Stimulated activated CD4-positive, alpha-beta T cell treated with anti-CD3 and anti-CD28 coated beads, TNF-alpha, amount 100 ng/mL, for 4 hours (primary cell): ENCODE measurements at places on chromosomes 2 and 18.

DNA sequence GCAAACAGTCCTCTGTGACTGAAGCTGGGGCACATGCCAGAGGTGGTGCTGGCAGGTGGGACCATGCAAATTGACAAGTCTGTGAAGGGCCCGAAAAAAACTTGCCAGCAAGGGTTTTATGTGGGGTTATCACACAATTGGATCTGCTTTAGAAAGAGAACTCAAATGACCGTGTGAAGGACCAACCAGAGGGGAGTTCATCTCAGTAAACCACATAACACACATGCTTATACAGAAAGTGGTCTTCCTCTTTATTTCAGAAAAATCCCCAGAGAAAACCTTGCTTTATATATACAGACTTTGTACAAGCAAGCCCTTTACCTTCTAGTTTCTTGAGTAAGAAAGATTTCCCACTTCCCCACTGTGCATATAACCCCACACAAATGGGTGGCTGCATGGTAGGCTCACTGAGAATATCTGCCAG is 46.7 kb downstream of the KIDINS220 start:
- no peak for DNase-seq

DNA sequence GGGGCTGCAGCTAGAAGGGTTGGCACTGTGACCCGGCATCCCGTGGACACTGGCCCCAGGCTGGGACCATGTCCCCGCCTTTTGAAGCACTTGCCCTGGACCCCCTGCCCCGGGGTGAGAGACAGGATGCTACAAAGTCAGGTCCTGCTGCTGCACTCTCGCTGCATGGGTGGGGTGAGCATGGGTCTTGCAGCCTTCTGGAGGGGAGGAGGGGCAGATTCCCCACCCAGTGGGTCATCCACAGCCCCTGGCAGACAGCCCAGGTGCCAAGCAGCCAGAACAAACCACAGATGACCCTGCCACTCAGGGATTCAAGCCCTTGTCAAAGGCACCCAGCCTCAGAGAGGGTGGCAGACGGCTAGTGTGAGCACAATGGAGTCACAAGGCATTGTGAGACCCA is 5.7 kb upstream of the NMUR1 start:
- no peak for DNase-seq

DNA sequence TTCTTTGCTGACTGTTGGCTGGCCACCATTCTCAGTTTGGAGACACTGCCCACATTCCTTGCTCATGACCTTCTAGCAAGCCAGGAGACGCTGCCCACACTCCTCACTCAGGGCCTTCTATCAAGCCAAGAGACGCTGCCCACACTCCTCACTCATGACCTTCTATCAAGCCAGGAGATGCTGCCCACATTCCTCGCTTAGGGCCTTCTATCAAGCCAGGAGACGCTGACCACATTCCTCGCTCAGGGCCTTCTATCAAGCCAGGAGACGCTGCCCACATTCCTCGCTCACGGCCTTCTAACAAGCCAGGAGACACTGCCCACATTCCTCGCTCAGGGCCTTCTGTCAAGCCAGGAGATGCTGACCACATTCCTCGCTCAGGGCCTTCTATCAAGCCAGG is 131.3 kb upstream of the CBLN2 start:
- no peak for DNase-seq

- DNase-seq: no peak
Observed at GRCh38 chr18:64271246-64271645, 122.4 kb upstream of the LINC00305 start.

DNA sequence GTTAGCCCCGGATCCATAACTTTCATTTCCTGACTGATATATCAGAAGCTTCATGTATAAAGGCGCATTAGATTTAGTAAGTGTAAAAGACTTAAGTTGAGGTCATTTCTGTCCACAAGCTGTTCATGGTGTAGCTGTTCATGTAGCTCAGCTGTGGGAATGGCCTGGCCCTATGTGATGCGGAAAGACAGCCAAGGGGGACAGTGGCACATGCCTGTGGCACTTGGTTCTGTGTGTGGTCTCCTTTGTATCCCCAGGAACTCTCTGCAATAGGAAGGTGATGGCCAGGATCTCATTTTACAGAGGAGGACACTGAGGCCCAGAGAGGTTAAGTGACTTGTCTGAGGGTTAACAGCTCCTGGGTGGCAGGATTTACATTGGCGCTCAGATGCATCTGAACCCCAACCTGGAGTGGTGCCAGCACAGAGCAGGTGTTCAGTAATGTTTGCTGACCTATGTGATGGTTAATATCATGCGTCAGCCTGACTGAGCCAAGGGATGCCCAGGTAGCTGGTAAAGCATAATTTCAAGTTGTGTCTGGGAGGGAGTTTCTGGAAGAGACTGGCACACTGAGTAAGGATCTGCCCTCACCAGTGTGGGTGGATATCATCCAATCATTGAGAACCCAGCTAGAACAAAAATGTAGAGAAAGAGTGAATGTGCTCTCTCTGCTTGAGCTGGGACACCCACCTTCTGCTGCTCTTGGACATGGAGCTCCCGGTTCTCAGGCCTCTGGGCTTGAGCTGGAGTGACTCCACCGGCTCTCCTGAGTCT is 25.4 kb downstream of the HPCAL1 start:
- no peak for DNase-seq

GRCh38 chr18:75110311-75110710 is 98.6 kb downstream of the PTGR3 start:
- DNase-seq: no peak

DNA sequence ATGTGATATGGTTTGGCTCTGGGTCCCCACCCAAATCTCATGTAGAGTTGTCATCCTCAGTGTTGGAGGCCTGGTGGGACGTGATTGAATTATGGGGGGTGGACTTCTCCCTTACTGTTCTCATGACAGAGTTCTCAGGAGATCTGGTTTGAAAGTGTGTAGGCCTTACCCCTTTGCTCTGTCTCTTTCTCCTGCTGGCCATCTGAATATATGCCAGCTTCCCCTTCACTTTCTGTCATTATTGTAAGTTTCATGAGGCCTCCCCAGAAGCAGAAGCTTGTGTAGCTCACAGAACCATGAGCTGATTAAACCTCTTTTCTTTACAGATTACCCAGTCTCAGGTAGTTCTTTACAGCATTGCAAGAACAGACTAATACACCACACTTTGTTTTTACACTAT is 222.3 kb downstream of the DOK6 start:
- DNase-seq: no peak

DNA sequence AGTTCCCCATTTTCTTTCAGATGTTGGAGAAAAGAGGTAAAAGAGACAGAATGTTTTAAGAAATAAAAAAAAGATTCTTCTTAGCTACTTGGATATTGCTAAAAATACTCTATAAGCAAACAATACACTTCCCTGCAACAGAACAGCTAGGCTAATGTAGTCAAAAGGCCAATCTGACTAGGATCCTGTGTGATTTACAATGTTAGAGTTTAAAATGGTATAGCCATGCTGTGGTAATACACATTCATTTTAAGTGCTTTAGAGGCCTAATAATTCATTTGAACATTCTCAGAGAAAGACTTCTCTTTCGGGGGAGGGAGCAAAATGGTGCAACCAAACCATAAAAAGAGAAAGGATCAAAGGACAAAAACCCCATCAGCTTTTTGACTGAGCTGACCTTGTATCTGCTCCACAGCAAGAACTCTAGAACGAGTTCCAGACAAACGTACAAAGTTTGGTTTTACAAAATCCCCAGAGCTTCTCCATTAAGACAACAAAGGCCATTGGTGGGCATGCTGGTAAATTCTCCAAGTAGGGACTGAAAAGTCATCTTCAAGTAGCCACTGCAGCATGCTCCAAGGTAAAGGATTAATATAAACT is 200.2 kb downstream of the STK39 start:
- no peak for DNase-seq

DNA sequence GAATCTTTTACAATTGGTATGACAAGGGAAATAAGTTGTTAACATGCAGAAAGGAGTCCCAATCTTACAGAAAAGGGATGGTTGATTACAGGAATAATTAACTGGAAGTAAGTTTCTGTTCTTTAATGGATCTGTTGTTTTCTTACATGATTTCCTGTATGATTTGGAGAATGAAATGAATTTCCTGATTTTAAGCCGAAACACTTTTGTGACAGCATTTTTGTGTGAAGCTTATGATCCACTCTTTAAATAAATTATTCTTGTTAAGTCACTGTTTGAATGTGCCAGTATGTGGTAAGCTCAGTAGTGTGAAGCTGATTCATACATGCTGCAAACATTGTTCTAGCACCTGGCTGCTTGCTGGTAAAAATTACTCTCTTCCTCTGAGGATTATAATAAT is 516.2 kb downstream of the DCDC2C start:
- no peak for DNase-seq

DNA sequence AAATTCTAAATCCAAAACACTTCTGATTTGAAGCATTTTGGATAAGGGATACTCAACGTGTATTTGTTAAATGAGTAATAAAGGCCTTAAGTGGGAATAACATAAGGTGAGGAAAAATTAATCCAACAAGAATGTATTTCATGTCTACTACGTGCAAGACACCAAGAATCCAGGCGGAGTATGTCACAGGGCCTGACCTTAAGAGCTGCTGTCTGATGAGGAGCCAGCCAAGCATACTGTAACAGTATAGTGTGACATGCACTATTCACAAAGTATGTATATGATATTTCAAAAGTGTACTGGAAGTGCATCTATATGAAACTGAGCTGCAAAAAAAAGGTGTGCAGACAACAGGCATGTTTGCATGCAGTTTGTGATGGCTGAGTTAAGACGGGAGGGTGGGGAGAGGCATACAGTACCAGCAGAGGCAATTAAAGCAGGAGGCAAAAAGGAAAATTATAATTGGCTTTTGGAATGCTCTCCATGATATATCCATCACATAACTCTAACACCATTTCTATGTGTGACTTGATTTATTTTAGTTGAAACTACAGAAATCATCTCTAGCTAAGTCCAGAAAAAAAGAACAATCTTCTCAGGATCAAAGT is 18.2 kb downstream of the IWS1 start:
- DNase-seq: no peak

- DNase-seq: no peak
Observed at GRCh38 chr2:74045454-74045853, 60.7 kb downstream of the TET3 start.

GRCh38 chr18:61891894-61892293 is 913 bp downstream of the RNF152 start:
- DNase-seq: no peak

GRCh38 chr18:24402209-24402785 is 4.7 kb upstream of the OSBPL1A start:
- DNase-seq: no peak

- no peak for DNase-seq
Observed at GRCh38 chr2:892401-892800, 58.2 kb upstream of the SNTG2 start.

GRCh38 chr2:3557639-3558204 is 411 bp downstream of the RNASEH1 start:
- DNase-seq: no peak

DNA sequence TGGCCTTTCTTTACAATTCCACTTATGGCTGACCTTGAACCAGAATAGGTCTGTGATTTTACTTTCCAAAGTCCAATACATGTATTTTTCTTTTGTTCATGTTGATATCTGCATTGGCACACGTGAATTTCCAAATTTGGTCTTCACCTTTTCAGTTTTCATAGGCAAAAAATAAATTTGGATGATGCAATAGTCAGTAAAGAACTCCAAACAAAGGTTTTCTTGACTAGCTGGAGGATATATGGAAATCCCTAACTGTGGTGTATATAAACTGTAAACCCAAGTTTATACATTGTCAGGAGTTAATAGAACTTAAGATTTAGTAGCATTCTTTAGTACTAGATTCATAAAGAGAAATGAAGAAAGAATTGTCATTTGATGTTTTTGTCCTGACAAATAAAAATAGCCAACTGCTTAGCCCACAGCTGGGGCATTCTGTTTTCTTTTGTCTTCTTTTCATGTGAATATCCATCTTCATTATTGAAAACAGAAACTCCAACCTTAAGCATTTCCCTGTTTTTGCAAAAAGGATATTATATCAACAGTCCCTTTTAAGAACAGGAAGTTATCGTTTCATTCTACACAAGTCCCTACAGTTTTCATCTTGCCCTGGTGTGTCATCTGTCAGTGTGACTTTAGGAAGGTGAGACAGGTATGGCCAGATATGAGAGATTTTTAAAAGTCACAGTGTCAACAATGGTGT is 132.9 kb downstream of the BCL2 start:
- no peak for DNase-seq

- DNase-seq: no peak
Observed at GRCh38 chr2:179764710-179765109, 96.7 kb downstream of the ZNF385B start.

GRCh38 chr2:185130685-185131084 is 532.4 kb downstream of the ZNF804A start:
- no peak for DNase-seq

DNA sequence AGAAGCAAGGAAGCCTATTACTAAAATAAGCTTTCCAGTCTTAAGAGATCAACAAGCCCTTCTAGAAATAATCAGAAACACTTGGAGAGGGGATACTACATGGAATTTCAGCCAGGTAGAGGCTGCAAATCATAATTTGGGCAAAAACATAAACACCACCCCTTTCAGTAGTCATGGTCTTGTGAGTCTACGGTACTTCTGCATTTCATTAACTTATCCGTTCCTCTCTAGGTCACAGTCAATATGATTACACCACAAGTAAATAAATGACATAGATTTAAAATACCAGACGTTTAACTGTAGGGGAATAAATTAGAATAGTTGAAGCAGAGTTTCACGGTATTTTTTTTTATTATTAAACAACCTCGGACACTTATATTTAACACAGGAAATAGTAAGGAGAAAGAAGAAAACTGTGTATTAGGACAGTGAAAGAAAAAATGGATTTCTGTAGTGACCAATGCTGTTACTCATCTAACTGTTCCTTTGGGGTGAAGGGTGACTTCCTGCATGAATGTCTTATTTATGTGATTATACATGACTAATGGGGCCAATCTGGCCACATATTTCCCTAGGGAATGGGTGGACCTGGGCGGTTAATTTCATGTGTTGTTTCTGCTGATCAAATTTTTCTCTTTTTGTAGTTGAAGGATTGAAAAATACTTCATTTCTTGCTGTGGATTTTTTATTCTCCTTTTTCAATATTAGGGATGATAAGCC is 456.6 kb upstream of the UBE2E3 start:
- no peak for DNase-seq
